ENCODE measurements at places on chromosomes 16 and 17.

- no peak for DNase-seq
Measured at GRCh38 chr17:6514371-6514770, 42.0 kb downstream of the PITPNM3 start.

- no peak for DNase-seq
Measured at GRCh38 chr17:22411185-22411784, 719.0 kb downstream of the KCNJ18 start.

DNA sequence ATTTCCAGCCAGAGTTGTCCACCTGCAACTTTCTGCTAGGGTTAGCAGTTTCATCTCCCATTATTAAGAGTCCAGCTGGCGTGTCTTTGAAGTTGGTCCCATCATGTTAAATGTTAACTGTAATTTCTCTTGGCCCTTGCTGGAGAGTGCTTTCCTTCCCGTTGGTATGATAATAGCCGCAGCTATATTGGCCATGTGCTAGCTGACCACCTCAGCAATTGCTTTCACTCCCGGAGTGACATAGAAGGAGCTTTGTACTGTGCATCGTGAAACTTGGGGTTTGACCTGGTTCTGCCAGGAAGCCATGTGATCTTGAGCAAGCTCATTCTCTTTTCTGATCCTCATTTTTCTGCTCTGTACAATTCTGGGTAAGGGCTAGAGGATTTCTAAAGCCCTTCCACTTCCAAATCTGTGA is 81.0 kb upstream of the TBX2 start:
- DNase-seq = no peak

DNA sequence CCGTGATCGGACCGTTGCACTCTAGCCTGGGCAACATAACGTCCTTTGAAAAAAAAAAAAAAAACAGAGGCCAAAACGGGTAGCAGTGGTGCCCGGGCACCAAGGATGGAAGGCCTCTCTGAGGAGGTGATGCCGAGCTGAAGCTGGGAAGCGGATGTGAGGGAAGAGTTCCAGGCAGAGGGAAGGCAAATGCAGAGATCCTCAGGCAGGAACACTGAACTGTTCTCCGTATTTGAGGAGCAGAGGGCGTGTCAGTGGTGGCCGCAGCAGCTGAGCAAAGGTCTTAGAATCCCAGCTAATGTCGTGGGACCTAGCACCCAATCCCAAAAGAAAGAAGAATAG is 656 bp upstream of the KCTD13 start:
- DNase-seq = no peak

DNA sequence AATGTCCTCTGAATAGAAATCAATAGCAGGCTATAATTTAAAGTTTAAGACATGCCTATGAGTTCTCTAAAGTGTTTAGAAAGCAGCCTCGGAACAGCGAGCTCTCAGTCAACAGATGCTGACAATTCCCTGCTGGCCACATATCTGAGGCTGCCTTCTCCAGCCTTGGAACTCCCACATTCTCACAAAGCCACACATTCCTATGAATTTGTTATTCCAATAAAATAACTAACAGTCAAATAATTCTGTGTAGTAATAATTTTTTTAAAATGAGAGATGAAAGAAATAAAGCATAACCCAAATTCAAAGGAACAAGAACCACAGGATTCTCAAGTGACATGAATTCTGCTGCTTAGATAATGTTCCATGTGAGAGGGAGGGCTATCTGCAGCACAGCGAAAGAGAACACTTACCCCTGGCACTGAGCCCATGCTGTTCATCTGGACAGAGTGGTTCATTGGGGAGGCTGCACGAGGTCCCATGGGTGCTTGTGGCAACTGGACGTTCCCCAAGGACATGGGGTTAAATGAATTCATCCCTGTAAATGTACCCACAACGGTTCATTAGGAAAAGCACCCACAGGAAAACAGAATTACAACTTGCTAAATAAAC is 56.9 kb upstream of the TRAP1 start:
- DNase-seq = no peak

DNA sequence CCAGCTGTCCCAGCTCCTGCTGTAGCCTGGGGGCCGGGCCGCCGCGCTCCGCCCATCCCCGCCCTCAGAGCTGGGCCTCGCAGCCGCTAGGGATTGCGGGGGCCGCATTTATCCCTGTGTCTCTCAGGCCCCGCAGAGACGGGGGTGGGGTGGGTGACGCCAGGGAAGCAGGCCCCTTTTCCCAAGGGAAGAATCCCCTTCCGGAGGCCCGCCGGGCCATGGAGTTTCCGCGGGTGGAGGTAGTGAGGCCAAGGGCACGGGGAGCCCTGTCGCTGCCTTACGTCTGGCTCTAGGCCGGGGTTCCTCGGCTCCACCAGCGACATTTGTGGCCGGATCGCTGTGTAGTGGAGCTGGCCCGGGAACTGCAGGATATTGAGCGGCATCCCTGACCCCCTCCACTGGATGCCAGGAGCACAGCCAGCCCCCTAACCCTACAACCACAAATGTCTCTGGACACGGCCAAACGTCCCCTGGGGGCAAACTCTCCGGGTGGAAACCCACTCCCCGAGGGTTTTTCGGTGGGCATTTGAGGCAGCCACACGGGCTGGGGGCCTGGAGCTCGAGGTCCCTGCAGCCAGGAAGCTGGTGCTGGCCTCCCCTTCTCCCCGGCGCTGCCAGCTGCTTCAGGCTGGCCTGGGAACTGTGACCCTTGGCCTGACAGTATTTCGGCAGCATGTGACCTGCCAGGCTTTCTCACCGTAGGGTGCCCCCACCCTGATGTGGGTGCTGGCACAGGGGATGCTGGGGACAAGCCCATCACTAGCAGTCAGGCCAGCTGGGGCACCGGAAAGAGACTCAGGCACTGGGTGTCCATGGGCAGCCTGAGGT is 12.0 kb upstream of the CD300A start:
- peak; percentile 52 for DNase-seq

- no peak for DNase-seq
Measured at GRCh38 chr16:57091975-57092785, at the start of gene CPNE2. CPNE2 (plus strand) TSS chr16:57092583; CDS start chr16:57110743, 18,160 bp downstream.

DNA sequence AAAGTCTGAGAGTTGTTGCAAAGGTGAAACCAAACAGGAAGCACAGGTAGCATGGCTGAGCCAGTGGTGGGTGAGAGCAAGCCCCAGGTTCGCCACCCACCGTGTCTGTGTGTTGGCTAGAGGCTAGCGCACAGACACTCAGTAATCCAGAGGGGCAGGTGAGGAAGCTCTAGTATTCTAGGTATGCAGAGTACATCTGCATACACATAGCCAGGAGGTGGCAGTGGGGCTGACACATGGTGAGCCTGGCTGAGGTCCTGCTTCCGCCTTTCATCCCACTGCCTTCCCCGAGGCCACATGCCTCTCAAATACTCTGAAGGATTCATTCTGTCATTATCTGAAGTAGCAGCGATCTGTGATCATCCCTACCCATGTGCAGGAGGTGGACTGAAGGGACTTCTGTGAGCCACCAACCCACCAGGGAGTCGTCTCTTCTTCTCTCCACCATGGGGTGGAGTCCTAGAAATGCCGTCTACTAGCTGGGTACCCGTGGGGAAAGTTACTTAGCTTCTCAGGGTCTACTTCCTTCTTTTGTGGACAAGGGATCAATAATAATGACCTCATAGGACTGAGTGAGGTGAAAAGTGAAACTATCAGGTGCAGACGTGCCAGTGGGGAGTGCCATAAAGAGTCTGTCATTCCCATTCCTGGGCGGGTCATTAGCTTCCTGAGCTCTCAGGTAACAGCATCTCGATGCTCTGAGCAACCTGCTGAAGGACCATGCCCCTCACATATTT is 36.0 kb upstream of the ICAM2 start:
- no peak for DNase-seq

DNA sequence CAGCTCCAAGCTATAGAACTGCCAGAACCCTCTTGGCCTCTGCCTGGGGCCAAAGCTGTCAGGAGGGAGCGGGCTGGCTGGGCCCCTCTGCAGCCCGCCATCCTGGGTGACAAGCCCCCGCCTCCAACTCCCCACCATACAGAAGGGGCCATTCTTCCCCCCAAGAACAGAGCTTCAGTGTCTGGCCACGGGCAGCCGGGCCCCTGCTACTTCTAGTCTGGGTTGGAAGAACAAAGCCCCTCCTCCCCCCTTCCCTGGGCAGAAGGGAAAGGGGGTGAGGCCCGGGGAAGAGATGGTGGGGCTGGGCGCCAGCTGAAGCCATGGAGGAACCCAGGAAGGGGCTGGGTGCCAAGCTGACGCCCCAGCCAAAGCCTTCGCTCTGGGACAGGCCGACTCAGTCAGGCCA is 9.0 kb downstream of the NAT9 start:
- DNase-seq = no peak

GRCh38 chr17:15651583-15652110 is 32.1 kb upstream of the FBXW10B start:
- DNase-seq = no peak

DNA sequence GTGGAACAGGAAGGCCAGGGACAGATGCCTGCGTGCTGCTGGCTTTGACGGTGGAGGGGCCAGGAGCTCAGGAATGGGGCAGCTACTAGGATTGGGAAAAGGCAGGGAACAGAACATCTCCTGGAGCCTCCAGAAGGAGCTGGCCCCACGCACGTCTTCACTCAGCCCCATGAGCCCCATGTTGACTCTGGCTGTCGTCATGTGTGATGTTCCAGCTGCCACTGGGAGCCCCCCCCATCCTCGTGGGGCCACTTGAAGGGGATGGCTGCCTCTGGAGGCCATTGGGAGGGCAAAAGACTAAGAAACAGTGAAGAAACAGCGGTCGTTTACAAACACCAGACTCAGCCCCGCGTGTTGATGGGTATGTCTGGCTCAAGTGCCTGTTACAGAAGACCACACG is 18.5 kb upstream of the APRT start:
- no peak for DNase-seq

GRCh38 chr16:67077871-67078270 is 31.9 kb upstream of the PHAF1 start:
- no peak for DNase-seq

DNA sequence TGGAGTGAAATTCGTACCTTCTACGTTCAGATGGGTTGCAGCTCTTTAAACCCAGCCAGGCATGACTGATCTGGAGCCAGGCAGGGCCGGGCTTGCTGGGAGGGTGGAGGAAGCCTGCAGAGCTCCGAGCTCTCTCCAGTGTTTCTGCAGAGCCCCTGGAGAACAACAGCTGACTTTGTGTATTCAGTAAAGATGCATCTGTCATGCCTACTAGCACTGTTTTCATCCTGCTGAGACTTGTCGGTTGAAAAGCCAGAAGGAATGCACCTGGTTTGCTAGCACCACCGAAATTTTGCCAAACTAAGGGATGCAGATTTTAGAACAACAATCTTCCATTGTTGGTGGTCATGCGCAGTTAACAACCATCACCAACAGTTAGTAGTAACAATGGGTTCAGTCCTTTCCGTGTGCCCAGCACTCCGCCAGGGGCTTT is 22.4 kb upstream of the SCNN1B start:
- DNase-seq = no peak

GRCh38 chr17:13084420-13084819 is 66.6 kb upstream of the ELAC2 start:
- DNase-seq = no peak

- DNase-seq = no peak
Measured at GRCh38 chr16:19281246-19281645, 4.3 kb upstream of the CLEC19A start.

DNA sequence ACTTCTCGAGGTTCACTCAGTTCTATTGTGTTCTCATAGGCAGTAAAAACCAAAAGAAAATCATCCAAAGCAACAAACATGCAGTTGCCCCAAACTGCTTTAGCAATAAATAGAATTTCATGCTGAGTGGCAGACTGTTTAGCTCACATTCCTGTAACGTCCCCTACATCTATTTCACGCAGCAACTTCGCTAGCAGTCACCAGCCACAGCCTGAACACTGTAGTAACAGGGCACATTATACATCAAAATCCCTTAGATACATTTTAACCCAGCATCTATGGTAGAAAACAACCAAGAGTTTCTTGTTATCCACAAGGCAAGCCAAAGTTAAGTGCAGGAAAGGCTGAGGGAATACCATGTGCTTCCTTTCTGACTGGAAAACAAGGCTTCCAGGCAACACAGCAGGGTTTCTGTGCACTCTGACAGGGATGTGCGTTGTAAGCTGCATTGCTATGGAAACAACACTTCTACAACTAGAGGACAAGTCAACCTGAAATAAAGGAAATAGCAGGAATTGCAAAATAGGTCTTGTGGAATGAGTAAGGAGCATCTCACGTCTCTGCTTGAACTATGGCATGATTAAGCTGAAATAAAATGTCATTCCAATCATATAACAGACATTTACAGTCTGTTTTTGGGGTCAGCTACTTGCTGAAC is 55.4 kb downstream of the CFDP1 start:
- DNase-seq = no peak

DNA sequence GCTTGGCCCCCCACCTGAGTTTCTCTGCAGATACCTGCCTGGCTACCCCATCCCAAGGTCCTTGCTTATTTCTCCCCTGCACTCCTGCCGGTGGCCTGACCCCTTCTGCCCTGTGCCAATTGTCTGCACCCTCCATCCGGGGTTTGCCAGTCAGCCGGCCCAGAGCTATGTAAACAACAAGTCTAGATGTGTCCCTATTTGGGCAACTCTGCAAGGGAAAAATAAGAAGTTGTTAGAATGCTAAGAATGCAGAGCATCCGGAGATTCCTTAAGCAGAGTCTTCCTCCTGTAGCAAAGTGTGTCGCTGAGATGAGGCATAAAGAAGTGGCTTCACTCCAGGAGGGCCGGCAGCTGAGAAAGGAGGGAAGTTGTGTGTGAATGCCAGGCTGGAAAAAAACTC is 46.6 kb downstream of the RGS9 start:
- no peak for DNase-seq

DNA sequence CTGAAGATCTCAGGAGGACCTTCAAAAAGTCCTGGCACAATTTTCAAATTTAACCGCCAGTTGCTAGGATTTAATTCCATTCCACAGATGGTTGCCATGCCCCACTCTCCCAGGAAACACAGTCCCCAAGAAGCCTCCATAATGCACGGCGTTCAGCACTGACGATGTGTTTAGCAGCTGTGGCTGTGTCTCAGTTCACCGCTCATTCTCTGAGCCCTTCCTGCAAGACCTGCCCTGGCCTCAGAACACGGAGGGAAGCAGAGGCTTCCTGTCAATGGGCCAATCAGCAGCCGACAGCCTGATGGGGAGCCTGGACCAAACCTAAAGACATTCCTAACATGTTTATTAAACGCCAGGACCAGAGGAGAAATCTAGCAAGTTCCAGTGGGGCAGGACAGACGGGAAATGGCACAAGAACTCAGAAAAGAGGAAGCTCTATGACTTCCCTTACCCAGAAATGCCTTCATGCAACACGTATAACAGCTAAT is 4.9 kb downstream of the MYLK3 start:
- no peak for DNase-seq

DNA sequence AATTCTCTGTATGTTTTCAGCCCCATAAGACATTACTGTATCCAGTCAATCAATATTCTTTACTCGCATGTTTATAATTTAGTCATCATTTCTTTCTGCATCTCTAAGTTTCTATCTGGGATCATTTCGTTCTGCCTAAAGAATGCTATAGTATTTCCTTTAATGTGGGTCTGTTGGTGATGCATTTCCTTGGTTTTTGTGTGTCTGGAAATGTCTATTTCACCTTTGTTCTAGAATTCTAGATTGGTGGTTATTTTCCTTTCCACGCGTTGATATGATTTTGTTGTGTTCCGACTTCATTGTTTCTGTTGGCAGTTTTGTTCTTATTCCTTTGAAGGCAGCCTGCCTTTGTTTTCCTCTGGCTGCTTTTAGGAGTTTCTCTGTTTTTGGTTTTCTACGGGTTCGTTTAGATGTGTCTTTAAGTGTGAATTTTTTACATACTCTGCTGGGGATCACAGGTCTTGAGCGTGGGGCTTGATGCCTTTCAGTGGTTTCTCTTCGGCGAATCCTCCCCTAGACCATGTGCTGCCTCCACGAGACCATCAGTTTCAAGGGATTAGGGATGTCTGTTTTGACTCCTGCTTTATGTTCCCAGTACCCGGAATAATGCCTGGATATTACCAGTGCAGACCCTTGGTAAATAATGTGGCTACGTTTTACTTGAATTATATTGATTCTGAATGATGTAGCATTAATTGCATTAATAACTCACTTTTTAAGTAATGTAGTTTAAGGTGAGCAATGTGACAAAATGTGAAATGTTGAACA is 23.5 kb downstream of the POLR3E start:
- no peak for DNase-seq

Data from T-helper 22 cell (primary cell).